ENCODE measurements at places on chromosomes 5 and 9.

DNA sequence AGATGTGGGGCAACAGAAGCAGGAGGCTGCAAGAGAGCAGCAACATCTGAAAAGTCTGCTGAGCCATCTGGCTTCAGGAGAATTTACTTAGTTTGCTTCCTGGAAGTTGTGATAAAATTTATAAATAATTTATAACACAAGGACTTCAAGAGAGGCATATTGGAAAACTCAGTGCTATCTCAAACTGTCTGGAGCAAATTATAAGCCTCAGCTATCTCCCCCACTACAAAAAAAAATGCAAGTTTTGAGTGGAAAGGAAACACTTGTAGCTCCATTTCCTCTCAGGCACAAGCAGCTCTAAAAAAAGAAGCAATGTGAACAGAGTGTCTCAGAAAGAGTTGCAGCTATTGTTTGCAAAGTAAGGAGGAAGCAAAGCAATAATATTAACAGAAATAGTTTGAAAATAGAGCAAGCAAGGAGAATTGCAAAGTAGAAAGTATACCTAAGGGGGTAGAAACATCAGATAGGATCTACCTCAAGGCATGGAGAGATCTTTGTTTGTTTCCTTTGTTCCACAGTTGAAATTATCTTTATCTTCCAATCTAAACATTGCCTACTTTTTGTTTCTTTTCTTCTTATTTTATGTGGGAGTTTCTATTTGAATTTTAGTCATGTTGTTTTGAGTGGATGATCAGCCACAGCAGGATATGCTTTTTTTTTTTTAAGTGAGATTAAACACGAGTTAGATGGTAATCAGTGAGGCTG is 55.9 kb upstream of the IL6ST start:
- DNase-seq = no peak

GRCh38 chr5:112628214-112628980 is 109.3 kb upstream of the APC start:
- no peak for DNase-seq

GRCh38 chr9:38039090-38039906 is 29.7 kb downstream of the SHB start:
- no peak for DNase-seq

DNA sequence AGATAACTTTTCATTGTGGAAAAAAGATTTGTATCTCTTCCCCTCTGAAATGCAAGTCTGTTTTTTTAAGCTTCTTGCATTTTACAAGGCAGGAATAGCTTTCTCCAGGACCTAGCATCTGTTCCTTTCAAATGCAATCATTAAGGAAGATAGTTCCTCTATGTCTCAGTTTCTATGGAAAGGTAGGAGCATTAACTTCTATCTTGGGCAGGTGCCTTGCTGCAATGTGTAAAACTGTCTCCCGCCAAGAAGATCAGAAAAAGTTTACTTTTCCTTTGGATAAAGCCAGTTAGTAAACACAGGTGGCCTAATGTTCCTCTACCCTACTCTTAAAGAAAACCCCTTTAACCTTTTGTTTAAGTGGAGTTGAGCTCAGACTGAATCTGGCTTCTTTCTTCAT is 560.6 kb upstream of the CYLC2 start:
- no peak for DNase-seq

DNA sequence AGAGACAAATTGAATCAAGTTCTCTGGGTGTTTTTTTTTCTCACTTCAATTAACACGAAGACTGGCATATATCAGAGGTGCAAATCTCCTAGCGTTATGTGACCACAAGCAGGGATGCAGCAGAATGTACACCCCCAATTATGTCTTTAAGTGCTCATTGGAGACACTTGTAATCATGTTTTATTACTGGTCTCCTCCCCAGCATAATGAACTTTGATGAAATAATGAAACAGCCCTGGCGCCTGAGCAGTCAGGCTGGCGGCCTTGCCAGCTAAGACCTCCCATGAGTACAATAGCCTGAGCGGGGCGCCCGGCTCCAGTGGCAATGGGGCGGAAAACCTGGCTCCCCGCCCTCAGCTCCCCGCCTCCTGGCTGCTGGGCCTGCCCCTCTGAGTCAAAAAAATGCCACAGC is 209.4 kb upstream of the MSX2 start:
- no peak for DNase-seq

- DNase-seq = no peak
Observed at GRCh38 chr9:16266648-16267276, 603.7 kb downstream of the BNC2 start.

DNA sequence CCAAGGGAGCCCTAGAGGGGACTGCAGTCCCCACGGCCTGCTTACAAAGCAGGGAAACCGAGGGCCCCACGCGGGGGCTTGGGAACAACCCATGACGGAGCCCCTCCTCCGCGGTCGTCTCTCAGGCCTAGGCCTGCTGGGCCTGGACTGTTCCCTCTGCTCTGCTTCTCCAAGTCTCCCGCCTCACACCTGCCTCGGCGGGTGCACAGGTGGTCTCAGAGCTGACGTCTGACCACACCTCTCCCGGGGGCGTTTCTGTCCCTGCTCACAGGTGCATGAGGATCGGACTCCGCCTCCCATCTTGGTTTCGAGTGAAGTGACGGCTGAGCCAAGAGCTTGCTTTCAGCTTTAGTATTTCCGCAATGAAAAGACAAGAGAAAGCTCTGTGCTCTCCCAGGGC is 72.1 kb downstream of the MRPL36 start:
- DNase-seq = no peak

- no peak for DNase-seq
Observed at GRCh38 chr9:87883990-87884389, 1.3 kb downstream of the SPATA31E1 start.

DNA sequence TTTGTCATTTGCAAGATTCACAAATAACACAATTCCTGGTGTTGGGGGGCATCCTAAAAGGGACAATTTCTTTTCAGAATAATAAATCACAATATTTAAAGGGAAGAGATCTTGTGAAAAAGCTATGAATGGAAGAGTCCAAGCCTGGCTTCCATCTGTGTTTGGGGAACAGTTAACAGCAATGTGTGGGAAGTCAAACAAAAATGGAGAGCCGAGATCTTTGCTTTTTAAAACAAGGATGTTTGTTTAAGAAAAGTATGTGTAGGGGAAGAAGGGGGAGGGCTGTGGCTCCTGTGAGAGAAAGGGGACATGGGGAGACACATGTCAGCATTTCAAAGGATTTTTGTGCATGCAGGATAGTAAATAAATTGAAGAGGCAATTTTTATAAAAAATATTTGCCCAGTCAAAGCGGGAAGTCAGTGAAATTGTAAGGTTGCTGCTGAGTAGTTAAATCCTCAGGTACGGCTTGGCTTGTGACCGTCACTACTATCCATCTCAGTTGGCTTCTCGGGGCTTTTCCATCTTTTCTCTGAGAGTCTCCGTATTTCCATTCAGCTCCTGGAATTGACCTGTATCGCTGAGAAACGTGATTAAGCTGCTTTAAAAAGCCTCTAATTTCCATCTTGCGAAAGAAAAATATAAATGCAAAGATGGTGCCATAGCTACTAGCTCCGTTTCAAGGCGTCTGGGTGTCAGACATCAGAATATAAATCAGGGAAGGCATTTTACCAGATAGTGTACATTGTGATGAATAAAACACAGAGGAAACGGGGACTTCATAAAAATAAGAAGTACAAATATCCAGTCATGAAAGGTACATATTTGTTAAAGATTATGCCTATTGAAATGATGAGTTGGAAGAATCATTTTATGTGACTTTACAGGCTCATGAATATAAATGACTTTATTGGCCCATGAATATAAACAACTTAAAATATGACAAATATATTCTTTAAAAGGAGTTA is 52.9 kb upstream of the VCAN start:
- no peak for DNase-seq

GRCh38 chr5:82397741-82398320 is 119.7 kb upstream of the RPS23 start:
- no peak for DNase-seq

- no peak for DNase-seq
Observed at GRCh38 chr9:118058227-118058626, 354.0 kb downstream of the TLR4 start.

DNA sequence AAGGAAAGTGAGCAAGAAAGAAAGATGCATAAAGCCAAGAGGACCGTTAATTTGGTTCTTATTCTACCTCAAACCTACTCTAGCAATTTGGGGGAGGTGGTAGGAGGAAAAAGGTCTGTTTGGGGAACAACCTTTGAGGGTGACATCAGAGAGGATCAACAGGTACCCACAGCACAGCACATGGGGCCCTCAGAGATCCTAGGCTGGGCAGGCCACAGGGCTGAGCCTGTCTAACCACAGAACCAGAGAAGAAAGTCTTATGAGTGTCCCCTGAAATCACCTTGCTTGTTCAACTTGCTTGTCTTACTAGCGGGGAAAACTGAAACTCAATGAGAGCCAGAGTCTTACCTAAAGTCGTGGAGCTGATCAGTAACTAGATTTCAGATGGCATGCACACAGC is 385.2 kb downstream of the SPOCK1 start:
- no peak for DNase-seq

DNA sequence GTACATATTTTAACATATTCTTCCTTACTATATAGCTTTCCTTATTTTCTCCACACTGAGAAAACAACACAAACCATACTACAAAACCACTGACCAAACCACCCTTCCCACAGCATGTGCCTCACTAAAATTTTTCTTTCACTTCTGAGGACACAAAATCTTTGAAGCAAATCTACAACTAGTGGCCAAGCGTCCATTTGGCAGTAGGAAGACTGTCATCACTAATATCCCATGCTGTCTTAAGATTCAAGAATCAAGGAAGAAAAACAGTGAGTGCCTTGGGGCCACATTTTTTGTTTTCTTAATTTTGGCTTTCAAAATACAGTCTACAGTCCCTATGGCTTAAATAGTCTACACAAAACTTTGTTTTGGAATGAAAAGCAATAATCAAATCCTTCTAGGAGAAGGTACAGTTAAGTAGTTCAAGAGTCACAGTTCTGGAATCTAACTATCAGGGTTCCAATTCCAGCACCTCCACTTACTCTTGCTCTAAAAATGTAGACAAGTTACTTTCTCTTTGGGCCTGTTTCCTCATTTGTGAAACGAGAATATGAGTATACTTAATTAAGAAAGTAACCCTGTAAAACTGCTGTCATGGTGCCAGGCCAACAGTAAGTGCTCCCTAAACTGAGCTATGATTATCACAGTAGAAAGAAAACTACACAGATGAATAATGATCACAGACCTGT is 227.9 kb downstream of the BNC2 start:
- no peak for DNase-seq

- DNase-seq = no peak
Observed at GRCh38 chr5:87147441-87147840, 120.2 kb upstream of the RASA1 start.

- no peak for DNase-seq
Observed at GRCh38 chr9:106892632-106893031, 29.7 kb downstream of the ZNF462 start.

DNA sequence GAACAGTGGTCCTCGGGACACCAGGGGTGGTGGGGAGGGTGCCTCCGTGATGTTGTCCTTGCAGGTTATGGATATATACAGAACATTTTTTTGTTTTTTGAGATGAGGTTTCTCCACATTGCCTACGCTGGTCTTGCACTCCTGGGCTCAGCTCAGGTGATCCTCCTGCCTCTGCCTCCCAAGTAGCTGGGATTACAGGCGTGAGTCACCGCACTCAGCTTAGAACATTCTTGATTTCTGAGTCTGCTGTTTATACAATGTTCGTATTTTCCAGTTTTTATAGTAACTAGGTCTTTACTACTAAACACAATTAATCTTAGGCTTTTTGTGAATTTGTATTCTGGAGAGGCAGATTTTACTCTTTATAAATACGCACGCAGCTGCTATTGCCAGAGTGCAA is 6.0 kb downstream of the PMPCA start:
- DNase-seq = no peak

DNA sequence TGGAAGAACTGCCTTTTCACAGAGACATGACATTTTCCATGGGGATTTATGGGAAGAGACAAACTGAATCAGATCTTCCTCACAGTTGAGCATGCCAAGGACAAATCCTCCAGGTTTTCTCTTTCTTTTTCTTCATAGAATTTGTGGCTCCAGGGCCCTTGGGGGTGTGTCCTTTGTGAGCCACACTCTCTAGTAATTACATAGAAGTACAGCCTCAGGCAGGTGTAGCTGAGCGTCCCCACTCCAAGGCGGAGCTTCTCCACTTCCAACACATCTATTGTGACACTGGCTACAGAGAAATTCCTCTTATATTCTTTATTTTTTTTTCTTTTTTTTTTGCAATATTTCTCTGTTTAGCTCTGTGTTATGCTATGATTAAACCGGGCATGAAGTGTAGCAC is 420.5 kb upstream of the CD180 start:
- DNase-seq = no peak

DNA sequence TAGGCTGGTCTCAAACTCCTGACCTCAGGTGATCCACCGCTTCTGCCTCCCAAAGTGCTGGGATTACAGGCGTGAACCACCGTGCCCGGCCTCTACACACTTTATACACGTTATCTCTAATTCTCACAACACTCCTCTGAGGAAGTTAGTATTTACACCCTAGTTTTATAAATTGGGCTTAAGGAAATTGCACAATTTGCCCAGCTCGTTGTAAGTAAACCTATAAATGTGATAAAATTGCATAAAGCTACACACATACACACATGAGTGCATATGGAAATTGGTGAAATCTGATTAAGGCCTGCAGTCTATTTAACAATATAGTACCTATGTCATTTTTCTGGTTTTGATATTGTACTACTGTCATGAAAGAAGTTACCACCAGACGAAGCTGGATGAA is 4.4 kb upstream of the SLC4A9 start:
- DNase-seq = no peak

- no peak for DNase-seq
Observed at GRCh38 chr5:55540525-55540924, 5.8 kb upstream of the PLPP1 start.

GRCh38 chr9:110939047-110939446 is 99.2 kb downstream of the LPAR1 start:
- DNase-seq = no peak

- DNase-seq = no peak
Observed at GRCh38 chr5:72067682-72068470, 39.4 kb upstream of the MAP1B start.

GRCh38 chr5:79886925-79887655 is 104.0 kb downstream of the MTX3 start:
- DNase-seq = no peak

DNA sequence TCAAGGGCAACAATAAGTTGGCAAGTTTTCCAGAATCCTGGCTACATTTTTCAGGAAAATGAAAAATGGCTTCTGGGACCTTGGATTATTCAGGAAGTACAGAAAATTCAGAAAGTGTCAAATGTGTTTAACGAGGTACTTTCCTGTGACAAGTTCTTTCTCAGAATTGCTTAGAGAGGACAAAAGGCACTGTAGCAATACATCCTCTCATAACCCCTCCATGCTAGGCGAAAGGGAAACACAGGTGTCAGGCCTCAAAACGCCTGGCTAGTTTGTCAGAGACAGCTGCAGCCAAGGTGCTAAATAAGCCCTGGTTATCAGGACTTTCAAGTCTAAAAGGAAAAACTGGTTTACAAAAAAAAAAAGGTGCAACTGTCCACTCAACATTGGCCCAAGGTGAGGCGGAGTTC is 115.2 kb downstream of the GNAQ start:
- DNase-seq = no peak

GRCh38 chr5:17445185-17445584 is 52.8 kb upstream of the TAF11L2 start:
- no peak for DNase-seq

Data from hindlimb muscle (tissue), 1 donor.